ENCODE measurements at places on chromosomes 5 and 9. TPM values are rescaled to one million over a fixed set of nuclear protein-coding genes. Genes with fewer than 3 reads are reported as not detected.

OCLN gene
- 56.7 TPM for total RNA-seq

GADD45G gene
- not detected for total RNA-seq

DNA sequence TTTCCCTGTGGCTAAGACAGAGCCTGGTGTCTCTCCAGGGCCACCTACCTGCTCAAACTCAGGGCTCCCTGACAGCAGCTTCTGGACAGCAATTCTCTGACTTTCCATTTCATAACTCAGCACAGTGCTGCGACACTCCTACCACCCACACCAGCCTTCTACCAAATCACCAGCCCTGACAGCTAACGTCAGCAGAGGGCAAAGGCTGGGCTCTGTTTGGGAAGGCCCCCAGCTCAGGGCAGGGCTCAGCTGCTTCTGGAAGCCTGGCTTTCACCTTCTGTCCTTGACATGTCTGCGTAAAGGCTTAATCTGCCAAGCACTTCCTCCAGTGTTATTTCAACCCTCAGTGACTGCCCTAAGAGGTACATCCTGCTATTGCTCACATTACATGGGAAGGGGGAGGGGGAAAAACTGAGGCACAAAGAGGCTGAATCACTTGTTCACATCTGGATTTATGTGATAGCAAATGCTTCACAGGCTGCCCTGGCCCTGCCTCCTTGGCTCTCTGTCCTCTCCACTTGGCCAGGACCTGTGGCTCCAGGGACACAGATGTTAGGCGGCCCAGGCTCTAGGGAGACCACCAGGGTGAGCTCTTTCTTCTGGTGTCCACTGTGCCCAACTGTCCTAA, 102.5 kb upstream of the PANK3 start:
- no peak overlapping the region for H3K4me3 ChIP-seq
- no peaks in the 10 kb centered on the region for H3K27me3 ChIP-seq
- no peaks in the 10 kb centered on the region for H3K4me1 ChIP-seq
- H3K27ac ChIP-seq: no peak overlapping the region

- H3K27me3 ChIP-seq: no peaks in the 10 kb centered on the region
- H3K4me3 ChIP-seq: peak overlapping the region; percentile 56
- no peak for DNase-seq
- H3K36me3 ChIP-seq: peaks cover 4% of the 10 kb centered on the region
- peaks cover 65% of the 10 kb centered on the region for H3K4me1 ChIP-seq
- H3K27ac ChIP-seq: peak overlapping the region; percentile 98
These were observed 42.6 kb downstream of the NACC2 start for GRCh38 chr9:136052472-136052880.

Measured in HCT116 (cell line).